Stimulated activated CD4-positive, alpha-beta T cell treated with anti-CD3 and anti-CD28 coated beads, Interleukin-4, amount 100 ng/mL, for 1 hour (primary cell): ENCODE measurements at places on chromosomes 12 and 14.

DNA sequence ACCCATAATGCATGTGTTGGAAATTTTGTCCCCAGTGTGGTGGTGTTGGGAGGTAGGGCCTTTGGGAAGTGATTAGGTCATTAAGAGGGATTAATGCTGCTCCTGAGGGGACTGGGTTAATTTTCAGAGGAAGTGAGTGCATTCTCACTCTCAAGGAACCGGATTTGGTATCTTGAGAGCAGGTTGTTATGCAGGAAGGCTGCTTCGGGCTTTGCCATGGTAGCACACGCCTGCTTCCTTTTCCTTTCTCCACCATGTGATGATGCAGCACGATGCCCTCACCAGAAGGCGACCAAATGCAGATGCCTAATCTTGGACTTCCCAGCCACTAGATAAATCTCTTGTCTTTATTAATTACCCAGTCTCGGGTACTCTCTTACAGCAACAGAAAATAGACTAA, 257.1 kb downstream of the SSPN start:
- DNase-seq, result no peak

GRCh38 chr12:12983420-12984035, 16.5 kb downstream of the HEBP1 start:
- DNase-seq, result no peak

DNA sequence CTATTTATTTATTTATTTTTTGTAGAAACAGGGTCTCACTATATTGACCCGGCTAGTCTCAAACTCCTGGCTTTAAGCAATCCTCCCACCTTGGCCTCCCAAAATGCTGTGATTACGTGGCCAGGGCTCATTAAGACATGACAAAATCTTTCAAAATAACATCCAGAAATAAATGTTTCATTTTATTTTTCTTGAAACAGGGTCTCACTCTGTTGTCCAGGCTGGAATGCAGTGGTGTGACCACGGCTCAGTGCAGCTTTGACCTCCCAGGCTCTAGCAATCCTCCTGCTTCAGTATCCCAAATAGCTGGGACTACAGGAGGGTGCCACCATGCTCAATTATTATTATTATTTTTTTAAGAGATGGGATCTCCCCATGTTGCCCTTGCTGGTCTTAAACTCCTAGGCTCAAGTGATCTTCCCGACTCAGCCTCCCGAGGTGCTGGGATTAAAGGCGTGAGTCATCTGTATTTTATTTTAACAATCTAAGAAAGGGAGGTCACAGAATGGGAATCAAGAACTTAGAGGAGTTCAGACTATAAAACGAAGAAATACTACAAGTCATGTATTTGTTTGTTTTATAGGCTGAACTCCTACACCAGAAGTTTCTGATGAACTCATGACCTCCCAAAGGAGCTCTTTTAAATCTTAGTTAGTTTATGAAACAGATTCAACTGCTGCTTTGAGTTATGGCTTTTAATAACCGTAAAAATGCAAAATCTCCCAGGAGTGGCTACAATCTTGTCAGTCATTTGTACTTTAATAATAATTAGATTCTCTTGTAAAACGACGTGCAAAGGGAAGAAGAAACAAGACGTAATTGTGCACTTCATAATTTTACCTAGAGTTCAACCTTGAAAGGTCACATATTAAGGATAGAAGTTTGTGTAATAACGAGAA, 2.1 kb upstream of the TMEM263 start:
- DNase-seq, result no peak

DNA sequence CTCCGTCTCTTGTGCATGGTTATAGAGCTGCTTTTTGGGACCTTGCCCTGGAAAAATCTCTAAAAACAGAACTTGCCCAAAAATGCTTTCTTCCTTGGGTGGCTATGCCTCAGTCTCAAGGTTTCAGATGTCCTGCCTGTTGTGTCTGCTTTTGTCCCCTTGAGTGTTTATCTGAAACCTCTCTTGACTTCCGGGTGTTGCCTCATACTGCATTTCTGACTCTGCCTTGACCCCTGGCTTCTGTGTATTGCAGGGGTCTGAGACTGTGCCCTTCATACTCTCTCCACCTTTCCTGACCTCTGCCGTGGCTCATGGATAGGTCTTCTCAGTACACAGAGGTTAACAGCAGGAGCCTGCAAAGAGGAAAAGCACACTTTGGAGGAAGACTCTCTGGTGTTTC, 124.8 kb upstream of the NTF3 start:
- no peak for DNase-seq

DNA sequence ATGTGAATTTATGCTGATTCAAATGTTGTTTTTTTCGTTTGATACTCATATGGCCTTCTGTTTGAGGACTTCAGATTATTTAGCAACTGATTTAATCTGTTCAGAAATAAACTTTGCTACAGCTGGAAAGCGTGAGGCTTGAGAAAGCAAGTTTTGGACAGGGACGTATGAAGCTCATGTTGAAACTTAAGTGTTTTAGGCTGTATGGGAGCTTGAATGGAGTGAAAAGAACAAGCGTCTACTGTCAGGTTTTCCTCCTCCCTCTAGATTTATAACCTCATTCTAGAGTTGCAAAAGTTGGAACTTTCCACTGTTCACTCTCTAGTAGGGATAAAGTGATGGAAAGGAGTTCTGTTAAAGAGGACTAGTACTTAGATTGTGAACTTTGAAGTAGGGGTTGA, 1.0 kb downstream of the PRPF39 start:
- no peak for DNase-seq

DNA sequence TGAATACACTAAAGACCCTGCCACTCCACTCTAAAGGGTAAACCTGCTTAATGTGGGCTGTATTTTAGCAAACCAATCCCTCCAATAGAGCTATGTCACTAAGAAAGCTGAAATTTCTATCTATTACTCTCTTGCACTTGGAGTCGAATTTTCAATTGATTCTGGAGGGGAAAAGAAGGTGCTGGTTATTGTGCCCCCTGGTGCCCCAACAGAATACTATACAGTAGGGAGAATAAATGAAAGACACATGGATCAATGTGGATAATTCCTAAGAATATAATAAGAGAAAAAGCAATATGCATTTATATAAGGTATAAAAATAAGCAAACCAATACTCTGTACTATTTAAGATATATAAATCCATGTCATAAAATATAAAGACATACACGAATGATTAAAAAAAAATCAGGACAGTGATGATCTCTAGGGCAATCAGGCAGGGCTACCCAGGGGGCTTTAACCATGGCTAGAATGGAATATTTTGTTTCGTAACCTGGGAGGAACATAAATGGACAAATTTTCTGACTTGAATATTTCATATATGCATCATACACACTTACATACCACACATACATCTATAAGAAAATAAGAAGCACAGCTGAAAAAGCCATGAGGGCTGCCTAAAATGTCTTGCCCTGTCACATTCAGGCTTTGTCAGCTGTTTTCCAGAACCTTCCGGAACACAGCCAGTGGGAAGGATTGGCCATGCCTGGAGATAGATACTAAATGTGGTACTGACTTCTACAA, 54.4 kb downstream of the EFCAB11 start:
- no peak for DNase-seq

DNA sequence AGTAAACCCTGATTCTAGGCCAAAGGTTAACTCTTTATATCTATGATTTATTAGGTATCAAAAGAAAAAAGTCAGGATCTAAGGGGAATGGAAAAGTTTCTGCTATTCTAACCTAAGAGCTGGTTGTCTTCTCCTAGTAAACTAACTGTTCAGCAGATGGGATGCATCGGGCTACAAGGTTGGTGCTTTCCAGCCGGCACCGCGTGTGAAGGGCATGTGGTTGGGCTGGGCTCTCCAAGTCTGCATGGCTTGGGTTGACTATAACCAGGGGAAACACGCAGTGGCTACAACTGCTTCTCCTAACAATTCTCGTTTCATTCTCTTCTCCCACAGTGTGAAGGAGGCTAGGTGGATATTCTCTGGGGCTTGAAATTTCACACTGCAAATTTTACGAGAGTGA, 354.5 kb downstream of the APAF1 start:
- DNase-seq, result no peak

GRCh38 chr14:20412411-20412810, 890 bp downstream of the TEP1 start:
- no peak for DNase-seq

DNA sequence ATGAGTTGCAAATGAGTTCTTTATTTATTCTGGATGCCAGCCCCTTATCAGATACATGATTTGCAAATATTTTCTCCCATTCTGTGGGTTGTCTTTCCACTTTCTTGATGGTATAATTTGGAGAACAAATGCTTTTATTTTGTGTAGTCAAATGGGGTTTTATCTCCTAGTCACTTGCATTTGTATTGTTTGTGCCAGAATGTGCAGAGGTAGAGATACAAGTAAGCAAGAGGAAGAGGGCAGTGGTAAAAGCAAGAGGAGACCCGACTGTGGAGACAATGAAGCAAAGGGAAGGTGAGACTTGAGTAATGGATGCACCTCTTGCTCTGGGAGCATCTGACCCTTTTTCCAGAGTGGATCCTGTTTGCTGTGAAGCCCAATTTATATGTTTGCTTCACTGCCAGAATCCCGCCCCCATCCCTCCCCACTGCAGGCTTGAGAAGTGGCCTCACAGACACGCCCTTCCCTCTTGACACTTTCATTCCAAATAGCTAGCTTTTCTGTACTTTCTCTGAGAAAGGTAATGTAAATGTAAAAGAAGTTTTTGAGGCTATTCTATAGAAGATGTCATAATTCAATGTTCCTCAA, 786 bp upstream of the PFKM start:
- DNase-seq, result no peak

DNA sequence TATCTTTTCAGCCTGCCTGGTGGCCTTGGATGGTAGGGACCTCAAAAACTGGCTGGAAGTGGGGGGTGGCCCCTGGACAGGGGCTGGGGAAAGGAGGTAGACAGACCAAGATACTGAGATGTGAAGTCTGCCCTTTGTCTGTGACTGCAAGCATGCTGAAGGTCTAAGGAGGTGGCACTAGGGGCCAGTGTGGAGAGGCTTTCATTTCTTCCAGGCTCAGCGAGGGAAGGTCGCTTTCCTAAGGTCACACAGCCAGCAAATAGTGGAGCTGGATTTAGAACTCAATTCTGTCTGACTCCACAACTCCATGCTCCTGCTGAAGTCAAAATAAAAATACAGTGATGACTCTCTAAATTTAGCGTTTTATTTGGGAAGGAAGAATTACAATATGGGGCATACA, 11.3 kb upstream of the PLBD2 start:
- no peak for DNase-seq

- peak; percentile 68 for DNase-seq
Measured at GRCh38 chr12:130761537-130762318, 45.6 kb upstream of the RIMBP2 start.

DNA sequence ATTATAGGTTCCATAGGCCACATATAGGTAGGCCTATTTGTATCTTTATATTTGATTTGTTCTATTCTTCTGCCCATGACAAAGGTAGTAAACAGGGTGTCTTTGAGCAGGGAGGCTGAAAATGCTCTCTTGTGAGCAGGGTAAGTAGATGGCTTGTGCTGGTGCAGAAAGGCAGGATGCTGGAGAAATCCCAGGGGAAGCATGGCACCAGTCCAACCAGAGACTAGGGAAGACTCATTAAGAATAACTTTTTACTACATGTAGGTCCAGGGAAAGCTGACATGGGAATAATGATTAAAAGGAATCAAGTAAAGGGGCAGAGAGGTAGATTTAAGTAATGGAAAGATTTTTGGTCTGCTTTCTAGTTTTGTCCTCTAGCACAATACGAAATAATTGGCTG, 245.0 kb downstream of the RGS6 start:
- DNase-seq, result no peak

DNA sequence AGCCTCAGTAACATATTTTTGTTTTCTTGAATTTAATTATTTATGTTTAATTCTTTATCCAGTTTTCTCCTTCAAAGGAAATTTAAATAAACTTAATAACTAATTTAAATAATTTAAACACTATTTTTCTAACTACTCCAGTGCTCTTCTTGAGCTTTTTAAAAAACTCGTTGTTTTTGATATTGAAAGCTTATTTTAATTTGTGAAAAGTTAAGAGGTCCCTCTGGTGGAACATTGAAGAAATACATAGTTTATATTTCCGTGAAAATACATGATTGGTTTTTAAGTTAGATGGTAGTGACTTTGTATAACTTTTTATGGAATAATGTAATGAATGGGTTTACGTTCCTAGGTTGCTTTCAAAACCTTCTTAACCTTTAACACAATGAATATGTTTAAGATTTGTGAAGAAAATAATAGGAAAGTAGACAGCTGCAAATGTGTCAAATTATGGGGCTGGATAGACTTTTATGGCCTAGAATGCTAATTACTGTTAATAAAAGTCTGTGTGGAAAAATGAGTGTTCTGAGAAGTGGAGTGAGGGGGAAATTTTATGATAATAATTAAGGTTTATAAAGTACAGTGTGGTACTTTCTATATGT, 45.9 kb upstream of the MSRB3 start:
- no peak for DNase-seq

DNA sequence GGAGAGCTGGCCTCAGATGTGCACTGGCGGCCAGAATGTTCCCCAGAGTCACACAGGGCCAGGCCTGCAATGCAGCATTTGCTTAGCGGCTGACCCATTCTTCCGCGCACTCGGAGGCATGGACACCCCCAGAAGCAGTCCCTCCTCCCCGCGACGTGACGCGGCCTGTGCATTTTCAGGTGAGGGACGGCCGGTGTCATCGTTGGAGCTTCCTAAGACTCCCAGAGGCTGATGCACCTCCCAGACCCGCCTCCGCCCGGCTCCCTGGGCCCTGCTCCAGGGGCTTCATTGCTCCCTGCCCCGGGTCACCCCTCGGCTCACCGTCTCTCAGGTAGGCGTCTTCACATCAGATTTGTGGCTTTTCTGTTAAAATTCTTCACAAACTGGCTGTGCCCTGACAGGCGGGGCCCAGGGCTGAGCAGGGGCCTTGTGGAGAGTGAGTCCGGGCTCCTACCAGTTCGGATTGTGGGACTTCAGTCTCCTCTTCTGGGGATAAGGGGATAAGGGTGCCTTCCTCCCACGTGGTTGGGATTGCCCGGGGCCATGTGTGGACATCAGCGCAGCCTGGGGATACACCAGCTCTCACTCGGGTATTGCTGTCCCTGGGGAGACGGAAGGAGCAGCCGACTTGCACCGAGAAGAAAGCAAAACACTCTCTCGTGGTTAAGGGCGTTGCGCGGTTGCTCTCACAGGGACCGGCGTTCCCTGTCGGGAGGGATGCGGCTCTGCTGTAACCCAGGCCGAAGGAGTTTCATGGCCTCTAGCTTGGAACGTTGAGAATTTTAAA, 249.1 kb downstream of the ADGRD1 start:
- DNase-seq, result no peak

DNA sequence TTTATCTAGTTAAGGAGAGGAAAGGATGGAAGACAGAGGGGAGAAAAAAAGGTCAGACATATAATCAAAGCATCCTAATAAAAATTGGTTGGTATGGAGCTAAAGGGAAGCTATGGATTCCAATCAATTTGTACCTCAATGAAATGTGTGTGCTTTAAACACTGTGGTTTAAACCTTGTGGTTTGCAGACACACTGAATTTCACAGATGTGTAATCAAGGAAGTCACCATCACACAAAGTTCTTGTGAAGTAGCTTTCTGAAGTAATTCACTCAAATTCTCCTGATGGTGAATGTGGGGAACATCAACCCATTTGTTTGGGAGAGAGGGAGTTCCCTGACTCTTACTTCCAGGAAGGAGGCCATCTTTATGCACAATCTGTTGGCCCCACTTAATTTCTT, 243.3 kb upstream of the KRR1 start:
- DNase-seq, result no peak

- DNase-seq, result no peak
Measured at GRCh38 chr14:50109342-50109741, 7.0 kb downstream of the VCPKMT start.
